Stimulated activated CD8-positive, alpha-beta memory T cell treated with anti-CD3 and anti-CD28 coated beads, Interleukin-4, amount 100 ng/mL, for 4 hours (primary cell): ENCODE measurements at places on chromosomes 11 and 22.
A peak's percentile ranks its signal among the peaks of the same experiment; 100 is the strongest.

DNA sequence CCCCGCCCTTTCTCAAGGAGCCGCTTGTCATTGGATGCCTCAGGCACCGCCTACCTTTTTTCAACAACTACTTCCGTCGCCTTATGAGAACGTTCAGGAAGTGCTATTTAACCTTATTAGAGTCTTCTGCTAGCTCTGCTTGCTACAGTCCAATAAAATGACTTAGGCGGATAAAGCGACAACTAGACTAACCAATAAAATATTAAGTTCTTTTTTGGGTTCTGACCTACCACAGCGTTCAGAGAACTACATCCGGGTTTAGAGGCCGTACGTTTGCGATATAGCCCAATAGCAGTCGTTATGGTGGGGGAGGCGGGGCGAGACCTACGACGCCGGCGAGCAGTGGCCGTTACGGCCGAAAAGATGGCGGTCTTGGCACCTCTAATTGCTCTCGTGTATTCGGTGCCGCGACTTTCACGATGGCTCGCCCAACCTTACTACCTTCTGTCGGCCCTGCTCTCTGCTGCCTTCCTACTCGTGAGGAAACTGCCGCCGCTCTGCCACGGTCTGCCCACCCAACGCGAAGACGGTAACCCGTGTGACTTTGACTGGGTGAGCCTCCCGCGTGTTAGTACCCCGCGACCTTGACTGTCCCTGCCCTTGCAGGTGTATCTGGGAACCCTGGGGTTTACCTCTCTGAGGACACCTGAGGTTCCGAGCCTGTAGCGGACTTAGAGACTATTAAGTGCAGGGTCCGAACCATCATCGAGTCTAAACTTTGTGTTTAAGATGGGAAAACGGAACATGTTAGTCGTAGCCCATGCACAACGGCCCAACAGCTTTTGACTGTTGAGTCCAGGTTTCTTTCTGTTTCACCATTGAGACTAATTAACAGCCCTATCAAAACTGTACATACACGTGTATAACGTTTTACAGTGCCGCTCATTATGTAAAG is at the start of gene TMX2:
TSS of gene TMX2 (plus strand) at position 338 of the 895 bp plus-strand sequence. CDS start at position 364, 26 bp downstream.
- peak; percentile 82 for DNase-seq

GRCh38 chr11:363948-364761 is 5.1 kb upstream of the B4GALNT4 start:
- DNase-seq: peak; percentile 29

DNA sequence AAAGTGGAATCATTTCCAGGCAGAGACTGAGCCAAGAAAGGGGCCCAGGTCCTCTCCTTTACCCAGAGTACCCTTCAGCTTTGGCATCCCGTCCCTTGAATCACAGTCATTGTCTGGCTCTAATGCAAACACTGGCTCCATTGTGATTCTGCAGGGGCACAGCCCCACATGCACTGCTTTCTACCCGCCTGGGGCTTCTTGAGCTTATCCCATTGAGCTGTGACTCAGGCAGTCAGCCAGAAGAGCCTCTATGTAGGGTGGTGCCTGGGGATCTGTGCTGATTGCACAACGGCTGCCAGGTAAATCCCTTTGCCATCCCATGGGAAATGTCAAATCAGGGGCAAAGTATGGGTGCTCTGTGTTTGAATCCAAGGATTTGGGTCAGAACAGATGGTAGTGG is 88.9 kb downstream of the RASSF10 start:
- no peak for DNase-seq

DNA sequence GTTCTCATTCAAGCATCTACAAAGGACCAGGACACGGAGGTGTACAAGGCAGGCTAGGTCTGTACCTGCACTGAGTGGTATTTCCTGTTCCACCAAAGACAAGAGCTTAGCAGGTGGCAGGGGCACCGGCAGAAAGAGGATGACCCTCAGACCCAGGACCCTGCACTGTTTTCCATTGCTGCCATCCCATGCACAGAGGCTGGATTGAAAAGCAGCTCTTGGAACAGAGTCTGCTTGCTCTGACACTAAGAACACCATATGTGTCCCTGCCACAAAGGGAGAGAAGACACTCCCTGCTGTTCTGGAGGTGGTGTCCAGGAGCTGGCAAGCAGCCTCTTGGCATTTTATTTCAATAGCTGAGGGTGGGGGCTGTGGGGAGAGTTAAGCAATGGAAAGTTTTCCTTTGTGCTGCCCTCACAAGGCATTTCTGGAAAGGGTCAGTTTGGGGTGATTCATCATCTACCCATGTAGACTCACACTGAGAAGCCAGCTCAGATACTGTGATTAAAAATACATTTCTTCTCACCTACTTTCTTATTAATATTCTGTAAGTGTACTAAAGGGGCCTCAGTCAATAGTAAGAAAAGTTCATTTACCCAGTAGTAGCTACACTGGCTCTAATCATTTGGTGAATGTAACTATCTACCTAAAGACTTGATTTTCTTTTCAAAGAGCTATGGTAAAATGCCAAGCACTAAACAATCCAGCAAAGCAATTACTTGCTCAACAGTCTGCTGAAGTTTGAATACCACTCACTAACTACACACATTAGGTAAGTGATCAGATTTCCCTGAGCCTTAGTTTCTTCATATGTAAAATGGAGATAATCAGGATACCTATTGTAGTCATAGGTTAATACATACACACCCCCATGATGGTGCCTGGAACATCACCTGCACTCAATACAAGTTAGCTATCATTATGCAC is 55.2 kb downstream of the SLC1A2 start:
- DNase-seq: no peak

DNA sequence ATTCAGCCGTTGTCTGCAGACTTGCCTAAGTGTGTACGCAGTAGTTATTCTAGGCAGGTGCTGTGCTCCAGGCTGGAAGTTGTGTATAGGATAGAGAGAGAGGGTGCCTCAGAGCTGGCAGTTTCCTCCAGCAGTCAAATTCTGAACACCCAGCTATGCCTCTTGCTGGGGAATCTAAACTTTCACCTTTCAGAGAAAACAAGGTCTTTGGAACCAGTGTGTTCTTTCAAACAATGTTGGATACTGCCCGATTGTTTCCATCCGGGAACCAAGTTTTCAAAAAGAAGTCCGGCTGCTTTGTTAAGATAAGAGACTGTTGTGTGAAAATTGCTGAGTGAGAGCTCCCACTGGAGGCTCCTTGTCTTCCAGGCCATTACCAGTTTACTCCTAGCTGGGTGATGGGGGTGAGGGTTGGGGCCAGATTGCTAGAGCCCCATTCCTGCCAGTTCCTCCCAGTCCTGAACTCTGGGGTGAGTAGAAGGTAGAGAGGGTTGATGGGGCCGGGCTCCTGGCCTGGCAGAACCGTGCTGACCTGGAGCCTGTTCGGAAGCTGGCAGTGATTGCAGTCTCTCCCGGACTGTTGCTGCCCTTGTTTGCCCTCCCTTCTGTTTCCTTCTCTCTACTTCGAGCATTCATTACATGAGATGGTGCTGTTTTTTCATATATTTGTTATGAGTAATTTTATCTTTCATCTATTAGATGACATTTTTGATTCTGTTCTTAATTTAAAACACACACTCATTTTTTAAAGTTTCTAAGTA is 150.2 kb downstream of the TEAD1 start:
- DNase-seq: no peak

DNA sequence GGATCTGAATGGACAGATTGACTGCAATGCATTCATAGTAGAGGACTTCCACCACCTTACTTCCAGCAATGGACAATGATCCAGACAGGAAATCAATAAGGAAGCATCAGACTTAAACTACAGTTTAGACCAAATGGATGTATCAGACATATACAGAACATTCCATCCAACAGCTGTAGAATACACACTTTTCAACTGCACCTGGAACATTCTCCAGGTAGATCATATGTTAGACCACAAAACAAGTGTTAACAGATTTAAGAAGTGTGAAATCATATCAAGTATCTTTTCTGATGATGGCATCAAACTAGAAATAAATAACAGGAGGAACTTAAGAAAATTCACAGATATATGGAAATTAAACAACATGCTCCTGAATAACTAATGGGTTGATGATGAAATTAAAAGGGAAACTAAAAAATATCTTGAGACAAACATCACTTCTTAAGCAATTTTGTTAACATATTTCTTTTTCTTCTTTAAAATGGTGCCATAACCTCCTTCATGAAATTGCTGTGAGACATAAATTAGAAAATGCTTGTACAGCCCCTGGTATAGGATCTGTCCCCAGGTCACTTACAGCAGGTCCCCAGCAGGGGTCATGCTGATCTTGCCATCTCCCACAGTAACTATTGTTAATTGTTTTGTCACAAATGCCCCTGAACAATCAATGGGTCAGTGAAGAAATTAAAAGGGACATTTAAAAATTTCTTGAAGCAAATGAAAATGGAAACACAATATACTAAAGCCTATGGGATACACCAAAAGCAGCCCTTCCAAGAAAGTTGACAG is 100.0 kb upstream of the OR4B1 start:
- no peak for DNase-seq

DNA sequence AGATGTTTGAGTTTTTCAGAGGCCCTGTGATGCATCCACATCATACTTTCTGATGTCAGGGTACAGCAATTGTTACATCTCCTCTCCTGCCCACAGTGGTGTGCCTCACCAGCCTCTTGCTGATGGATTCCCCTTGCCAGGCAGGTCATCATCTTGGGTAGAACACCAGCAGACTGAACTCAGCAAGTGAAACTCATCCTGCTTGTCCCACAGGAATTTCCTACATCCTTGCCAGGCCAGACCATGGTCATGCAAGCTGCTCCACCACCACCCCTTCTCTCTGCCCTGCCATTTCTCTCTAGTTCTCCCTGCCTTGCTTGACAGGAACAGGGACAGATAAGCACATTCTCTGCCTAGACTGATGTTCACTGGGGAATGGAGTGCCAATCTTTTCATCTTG is 85.9 kb downstream of the PAX6 start:
- no peak for DNase-seq

- no peak for DNase-seq
These were observed 61.2 kb upstream of the BLID start for GRCh38 chr11:122177238-122177637.

DNA sequence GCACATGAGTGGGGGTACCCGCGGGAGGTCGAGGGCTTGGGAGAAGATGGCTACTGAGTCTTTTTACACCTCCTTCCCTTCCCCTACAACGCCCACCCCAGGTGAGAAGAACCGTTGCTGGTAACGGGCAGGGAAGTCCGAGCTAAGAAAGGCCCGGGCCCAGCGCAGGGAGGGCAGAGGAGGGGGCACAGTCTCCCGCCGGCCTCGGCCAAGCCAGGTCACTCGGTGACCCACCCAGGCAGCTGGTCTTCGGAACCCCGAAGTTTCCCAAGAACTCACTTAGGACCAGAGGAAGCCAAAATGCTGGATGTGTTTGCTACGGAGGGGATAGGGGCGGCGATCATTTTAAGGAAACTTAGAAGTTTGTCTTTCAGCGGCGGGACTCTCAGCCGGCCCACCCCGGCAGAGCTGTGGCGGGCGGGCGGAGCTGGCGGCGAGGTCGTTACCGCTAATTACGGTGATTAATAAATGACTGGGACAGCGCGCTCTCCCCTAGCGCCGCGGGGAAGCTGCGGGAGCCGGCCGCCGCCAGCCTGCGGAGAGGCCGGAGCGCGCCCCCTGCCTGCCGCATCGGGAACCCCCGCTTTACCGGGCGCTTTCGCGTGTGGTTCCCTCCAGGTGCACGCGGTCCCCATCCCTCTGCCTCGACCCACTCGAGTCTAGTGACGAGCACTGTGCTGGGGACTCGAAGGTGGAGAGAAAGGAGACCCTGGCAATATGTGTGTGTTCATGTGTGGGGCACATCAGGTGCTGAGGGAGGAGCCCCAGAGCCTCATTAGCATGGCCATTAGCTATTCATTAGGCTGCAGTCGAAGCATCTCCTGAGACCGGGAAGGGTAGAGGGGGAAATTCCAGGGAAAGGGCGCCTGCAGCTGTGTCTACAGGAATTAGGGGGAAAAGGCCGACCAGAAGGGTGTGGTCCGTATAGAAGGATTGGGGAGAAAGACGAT is 945 bp downstream of the ROBO3 start:
- DNase-seq: no peak

- no peak for DNase-seq
These were observed 434.0 kb upstream of the LARGE1 start for GRCh38 chr22:34354071-34354817.

DNA sequence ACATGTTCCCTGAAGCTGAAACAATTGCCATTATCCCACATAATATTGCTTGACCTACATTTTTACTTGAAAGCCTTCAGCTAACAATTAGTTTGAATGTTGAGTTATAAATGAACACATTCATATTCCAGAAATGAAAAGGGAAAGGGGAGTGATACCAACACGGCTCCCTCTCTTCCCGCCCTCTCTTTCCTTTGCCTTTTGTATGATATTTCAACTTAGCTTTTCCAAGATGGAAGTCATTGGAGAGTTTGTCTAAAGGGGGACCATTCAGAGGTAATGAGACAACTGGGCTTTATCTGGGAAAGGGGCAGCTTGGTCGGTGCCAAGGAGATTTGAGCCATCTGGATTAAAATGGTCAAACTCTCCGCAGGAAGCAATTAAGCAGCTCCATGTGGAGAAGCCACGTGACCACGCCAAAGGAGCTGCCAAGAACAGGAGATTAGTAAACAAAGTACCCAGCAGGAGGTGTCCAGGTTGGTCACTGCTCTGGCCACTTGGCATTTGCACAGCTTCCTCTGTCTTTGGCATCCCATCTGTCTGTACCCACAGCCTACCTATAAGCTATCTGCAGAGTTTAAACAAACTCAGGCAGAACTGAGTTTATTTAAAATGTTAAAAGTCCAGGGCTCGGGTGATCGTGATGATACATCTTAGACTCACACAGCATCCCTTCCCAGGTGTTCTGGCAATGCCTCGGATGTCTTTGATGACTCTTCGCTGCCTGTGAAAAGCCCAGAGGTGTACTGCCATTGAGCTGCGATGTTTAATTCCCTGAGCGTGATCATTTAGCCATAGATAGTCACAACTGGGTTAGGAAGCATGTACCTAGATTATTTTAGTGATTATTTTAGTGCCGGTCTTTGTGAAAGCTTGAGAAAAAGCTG is 735.9 kb downstream of the NTM start:
- DNase-seq: no peak

DNA sequence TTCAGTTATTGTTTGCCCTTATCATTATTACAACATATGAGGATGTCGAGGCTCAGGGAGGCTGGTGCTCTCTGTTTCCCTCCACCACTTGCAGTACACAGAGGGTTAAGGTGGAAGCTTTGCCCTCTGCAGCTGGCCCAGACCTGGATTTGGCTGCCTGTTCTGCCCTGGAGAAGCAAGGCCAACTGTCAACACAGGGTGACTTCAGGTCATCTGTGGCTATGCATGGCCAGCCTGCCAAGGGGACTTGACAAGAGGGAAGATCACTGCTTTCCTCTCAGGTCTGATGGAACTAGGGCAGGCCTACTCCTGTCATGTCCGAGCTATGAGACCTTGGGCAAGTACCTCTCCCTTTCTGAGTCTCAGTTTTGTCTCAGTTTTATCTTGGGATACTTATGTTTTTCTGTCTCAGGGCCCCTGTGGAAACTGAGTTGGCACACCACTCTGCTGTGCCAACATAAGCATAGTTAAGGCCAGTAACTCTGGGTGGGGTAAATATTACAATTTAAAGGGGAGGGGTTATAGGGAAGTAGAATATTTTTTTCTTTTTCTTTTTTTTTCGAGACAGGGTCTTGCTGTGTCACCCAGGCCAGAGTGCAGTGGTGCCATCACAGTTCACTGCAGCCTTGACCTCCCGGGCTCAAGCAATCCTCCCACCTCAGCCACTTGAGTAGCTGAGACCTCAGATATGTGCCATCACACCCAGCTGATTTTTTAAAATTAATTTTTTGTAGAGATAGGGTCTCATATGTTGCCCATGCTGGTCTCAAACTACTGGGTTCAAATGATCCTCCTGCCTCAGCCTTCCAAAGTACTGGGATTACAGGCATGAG is 2.4 kb upstream of the THRSP start:
- no peak for DNase-seq

GRCh38 chr22:30015229-30015797 is 65.0 kb upstream of the HORMAD2 start:
- no peak for DNase-seq

- DNase-seq: no peak
These were observed 1.9 kb downstream of the ACR start for GRCh38 chr22:50739894-50740293.
